ENCODE measurements at places on chromosomes 7 and 10.

DNA sequence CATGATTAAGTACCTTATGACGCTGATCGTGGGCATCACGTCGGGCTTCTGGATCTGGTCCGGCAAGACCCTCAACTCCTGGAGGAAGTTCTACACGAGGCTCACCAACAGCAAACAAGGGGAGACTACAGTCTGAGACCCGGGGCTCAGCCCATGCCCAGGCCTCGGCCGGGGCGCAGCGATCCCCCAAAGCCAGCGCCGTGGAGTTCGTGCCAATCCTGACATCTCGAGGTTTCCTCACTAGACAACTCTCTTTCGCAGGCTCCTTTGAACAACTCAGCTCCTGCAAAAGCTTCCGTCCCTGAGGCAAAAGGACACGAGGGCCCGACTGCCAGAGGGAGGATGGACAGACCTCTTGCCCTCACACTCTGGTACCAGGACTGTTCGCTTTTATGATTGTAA is 2.5 kb downstream of the FZD1 start:
- no peak for DNase-seq

- no peak for DNase-seq
These were observed 138.9 kb downstream of the GRK5 start for GRCh38 chr10:119346095-119346832.

DNA sequence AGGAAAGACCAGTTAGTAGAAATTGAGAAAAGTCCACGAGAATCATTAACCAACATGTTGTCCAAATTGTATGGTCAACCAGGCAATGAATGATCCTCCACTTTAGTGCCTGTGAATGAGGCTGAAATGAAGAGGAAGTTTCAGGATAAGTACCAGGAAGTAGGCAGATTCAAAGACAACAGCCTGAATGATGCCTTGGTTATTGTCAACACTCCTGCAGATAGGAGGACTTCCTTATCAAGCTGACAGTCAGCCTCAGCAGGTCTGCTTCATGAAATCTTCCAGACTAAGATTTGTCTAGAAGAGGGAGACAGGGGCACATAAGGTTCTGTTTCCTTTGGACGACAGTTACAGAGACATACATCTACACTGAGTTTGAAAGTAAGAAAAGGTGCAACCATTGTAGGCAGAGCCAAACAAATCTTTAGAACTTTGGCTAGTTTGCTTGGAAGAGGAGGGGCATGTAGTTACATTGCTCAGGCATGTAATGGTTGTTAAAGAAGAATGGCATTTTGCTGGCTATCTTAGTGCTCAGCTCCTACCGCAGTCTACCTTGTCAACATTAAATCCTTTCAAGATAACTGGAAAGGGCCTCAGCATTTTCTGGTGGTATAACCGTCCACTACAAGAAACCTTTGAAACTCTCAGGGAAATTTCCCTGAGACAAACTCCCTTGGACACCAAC is 81.4 kb downstream of the ABI1 start:
- DNase-seq: peak; percentile 29

- DNase-seq: peak; percentile 27
These were observed 185.4 kb downstream of the SEC23IP start for GRCh38 chr10:120077707-120078492.

DNA sequence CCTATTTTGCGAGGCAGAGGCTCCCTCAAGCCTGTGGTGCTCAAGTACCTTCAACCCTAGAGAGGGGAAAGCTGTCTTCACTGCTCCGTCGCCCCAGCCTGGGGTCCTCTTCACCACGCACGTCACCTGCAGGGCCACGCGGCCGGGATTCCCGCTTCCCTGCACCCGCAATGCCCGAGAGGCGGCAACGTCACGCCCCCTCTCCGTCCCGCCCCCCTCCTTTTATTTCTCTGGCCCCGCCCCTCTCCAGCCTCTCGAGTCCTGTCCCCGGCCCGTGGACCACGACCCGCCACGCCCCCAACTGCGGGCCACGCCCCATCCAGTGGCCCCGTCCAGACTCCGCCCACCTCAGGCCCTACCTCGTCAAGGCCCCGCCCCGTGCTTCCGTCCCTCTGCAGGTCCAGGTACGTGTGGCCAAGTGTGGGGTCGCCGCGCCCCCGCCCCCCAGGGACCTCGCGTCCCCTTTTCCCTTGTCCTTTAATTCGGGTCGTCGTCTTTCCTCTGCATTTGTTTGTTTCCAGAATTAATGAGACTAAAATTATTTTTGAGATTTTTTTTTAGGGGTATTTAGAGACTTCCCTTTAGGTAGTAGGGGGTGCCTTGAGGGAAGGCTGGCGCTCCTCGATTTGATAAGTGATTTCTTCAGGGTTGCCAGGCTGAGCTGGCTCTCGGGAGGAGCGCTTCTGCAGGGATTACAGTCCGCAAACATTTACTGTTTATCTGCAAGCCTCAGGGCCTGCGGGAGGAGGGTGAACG is 69.8 kb upstream of the BAIAP2L1 start:
- no peak for DNase-seq

DNA sequence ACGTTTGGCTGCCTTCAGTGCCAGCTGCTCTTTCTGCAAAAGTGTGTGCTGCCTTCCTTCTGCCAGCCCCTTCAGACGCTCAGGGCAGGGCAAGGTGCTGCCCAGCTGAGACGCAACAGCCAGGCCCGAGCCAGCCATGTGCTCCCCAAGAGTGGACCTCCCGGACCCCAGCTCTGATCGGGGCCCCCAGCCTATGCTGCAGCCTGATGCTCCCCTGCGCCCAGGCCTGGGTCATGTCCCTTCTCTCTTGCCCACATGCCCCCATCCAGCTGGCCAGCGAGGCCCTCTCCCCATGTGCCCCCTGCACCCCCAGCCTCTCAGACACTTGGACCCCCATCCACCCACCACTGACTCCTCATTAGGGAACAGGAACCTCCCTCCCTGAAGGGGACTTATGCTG is 17.8 kb downstream of the WDR86 start:
- no peak for DNase-seq

- no peak for DNase-seq
These were observed 275.6 kb upstream of the AOAH start for GRCh38 chr7:36999626-37000485.

DNA sequence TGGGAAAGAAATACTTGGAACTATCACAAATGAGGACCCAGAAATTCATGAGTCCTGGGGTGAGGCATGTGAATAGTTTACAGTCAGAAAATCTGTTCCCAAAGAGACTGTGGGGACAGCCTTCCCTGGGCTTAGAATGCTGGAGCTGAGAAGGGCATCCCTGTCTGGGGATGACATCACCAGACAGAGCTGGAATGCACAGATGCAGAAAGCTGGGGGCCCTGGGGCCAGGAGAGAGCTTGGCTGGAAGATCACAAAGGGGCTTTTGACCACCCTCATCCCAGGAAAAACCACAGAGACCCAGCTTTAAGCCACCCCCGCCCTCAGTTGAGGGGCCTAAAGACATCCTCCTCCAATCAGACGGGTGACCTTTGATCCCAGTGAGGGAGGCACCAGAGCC is 264.5 kb downstream of the PLXNA4 start:
- DNase-seq: no peak

- no peak for DNase-seq
These were observed 130.0 kb downstream of the THSD7A start for GRCh38 chr7:11701829-11702560.

GRCh38 chr7:128863433-128863989 is 855 bp downstream of the ATP6V1F start:
- DNase-seq: peak; percentile 63

DNA sequence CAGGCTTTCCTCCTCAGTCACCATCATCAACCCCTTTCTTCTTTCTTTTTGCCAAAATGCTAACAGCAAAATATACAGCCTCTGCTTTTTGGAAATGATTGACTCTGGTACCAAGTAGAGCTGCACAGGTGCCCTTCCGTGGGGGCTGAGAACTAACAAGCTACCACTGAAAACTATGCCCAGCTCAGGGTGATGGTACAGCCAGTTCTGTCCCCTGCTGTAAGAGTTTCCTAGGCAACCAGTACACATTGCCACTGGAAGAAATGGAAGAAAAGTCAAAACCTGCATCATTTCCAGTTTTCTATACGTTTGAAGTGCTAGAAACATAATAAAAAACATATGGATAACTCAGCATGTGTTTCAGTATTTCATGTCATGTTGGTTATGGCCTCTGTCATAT is 297.5 kb downstream of the PRKG1 start:
- DNase-seq: no peak

- DNase-seq: no peak
These were observed 24.3 kb upstream of the CPA2 start for GRCh38 chr7:130242198-130243014.

- DNase-seq: peak; percentile 87
These were observed at the start of gene CUL2 for GRCh38 chr10:35090162-35090954. Gene CUL2 (minus strand): TSS chr10:35090341. CDS start chr10:35071317, 19,024 bp downstream.

GRCh38 chr10:86709396-86710185 is 41.3 kb downstream of the LDB3 start:
- no peak for DNase-seq

DNA sequence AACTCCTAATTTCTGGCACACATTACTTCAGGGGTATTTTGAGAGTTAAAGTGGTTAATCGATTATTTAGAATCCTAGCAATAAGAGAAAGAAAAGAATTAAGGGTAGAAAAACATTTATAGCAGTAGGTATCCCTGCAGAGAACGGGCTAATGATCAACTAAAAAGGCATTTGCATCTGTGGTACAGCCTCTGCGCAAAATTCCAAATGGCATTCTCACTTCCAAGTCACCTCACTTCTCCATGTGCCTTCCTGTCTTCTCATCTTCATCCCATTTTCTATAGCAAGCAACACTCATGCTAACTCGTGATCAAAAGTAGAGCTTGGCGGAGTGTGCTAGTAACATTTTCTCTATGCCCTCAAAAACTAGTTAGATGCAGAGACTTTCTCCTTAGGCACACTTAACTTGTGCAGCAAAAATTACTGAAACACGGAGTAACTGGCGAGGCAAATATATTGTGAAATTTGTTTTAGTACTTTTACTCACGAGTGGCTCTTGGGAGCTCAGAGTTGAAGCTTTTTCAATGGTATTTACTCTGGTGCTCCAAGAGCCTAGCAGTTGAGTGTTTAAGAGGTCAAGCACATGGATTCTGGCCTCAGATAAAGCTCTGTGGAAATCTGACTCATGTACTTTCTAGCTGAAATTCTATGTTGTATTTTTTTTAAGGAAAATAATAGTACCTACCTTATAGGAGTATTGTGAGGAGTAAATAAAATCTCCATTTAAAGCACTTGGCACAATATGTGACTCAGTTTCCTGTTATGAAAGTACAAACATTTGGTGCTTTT is 65.1 kb downstream of the MET start:
- DNase-seq: no peak

- no peak for DNase-seq
These were observed 5.0 kb upstream of the TBXAS1 start for GRCh38 chr7:139823959-139824521.

DNA sequence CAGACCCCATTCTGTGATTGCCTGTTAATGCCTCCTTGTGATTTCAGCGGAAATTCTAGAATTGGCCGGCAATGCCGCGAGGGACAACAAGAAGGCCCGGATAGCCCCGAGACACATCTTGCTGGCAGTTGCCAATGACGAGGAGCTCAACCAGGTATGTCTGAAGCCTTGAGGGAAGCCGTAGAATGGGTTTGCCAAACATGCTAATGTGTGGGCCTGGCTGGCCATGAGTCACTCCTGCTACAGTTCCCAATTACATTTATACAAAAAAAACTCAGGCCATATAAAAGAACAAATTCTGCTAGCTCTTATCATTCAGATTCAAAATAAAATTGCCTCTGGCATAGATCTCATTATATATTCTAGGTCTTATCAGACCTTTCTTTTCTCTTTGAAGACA is 37.4 kb downstream of the MACROH2A2 start:
- DNase-seq: no peak

DNA sequence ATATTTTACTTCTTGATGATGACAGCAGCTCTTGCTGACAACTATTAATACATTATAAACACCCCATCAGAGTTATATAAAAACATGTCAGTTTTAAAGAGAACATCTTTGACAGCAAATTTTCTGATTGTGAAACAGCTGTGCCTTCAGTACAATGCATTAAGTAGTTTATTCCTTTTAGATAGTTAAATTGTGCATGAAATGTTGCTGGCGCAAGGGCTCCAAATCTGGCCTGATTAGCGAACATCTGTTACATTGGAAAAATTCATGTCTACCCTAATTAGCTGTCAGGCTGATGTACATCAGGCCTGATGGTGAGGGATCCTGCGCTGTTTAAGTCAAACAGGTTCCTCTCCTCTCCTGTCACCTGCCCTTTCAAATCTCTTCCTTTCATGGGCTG is 171.9 kb upstream of the SP8 start:
- no peak for DNase-seq

DNA sequence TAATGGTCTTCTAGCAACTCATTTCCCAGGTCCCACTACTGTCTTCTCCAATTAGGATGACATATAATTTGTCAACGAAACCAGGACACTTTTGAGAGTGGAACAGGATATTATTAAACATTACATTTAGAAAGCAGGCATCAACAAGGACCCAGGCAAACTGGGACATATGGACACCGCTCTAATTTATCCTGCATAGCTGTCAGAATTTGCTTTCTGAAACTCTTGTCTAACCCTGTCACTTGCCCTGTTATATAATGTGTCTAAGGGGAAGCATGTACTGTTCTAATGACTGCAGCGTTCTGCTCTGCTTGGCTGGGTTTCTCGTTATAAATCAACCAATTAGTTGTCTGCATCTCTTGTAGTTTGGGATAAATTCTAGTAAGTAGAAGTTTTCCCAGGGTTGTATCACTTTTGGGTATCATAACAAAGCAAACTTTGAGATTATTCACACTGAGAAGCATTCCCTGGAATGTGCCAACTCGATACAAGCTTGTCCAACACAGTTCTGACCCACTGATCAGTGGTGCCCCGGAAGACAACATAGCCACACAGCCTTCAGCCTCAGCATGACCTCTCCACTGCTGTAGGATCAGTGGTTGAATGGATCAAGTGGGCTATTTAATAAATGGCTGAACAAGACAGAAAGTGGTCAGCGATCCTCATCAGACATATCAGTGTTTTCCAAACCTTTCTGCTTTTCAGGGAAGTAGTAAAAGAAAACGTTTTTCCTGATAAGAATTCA is 228.1 kb downstream of the KIF20B start:
- DNase-seq: no peak

GRCh38 chr10:3471927-3472286 is 299.3 kb upstream of the PITRM1 start:
- DNase-seq: no peak

DNA sequence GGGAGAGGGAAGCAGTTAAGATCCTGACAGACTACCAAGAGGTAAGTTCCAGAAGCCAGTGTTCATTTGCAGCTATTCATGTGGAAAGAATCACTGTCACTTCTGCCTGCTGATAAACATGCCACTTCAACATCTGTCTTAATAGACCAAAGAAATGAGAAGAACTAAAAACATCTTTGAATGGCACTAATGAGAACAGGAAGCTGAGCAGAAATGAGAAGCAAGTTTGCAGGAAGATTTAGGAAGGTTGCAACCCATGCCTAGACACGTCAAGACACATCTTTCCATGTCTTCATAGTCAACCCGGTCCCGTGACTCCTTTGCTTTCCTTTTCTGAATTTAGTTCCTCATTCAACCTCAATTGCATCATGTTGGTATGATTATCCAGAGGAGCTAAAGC is 180.0 kb downstream of the PDE1C start:
- DNase-seq: peak; percentile 89

GRCh38 chr7:74289659-74290552 is 699 bp downstream of the CLIP2 start:
- DNase-seq: no peak

GRCh38 chr7:122885583-122886356 is 490 bp downstream of the CADPS2 start:
- DNase-seq: no peak

- no peak for DNase-seq
These were observed 503.9 kb downstream of the DNAJB9 start for GRCh38 chr7:109073543-109073942.

- no peak for DNase-seq
These were observed 105.5 kb downstream of the CHN2 start for GRCh38 chr7:29300026-29300480.

GRCh38 chr10:19843487-19843886 is 27.3 kb downstream of the PLXDC2 start:
- no peak for DNase-seq
